ENCODE measurements at places on chromosomes 5 and 9. TPM values are rescaled to one million over a fixed set of nuclear protein-coding genes. Genes with fewer than 3 reads are reported as not detected.

TAS2R1 gene
- not detected for total RNA-seq

SLC35D2 gene
- total RNA-seq, result 40.5 TPM

CERCAM gene
- 47.3 TPM for total RNA-seq

- no peak for DNase-seq
These were observed 229.6 kb downstream of the GLIS3 start for GRCh38 chr9:4070266-4070665.

DNA sequence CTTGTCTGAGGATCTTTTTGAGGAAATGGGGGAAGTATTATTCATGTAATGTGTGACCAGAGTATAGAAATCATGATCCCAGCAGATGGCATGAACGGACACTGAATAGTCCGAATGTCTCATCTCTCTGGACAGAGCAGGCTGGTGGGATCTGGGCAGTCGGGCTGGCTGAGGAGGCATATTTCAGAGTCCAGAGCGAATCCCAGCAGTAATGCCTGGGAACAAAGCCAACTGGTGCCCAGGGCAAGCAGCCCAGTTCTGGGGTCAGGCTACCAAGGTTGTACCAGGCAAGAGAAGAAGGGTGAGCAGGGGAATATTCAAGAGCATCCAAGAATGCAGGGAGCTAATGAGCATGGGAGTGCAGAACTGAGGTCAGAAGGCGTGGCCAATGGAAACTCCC, 306.4 kb downstream of the ZSWIM6 start:
- DNase-seq, result no peak

TEX48 gene
- total RNA-seq, result not detected

GRCh38 chr5:157492886-157493285, 32.9 kb downstream of the NIPAL4 start:
- no peak for DNase-seq

- DNase-seq, result no peak
These were observed 68.2 kb downstream of the THBS4 start for GRCh38 chr5:80103371-80103770.
